ENCODE measurements at places on chromosomes 5 and 9.

- no peak for DNase-seq
Measured at GRCh38 chr5:78102500-78102899, 192.0 kb downstream of the AP3B1 start.

DNA sequence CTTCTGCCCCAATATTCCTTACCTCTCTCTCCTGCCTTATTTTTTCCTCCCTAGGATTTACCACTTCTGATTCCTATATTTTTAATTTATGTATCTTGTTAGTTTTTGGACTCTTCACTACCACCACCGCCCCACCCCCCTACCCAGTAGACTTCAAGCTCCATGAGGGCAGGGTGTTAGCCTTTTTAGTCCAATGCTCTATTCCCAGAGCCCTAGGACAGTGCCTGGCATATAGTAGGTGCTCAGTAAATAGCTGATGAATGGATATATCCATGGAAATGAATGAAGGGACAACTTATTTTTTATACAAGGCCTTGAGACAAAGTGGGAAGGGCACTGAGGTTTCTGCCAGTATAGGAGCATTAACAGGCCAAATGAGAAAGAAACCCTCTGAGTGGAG, 41.5 kb downstream of the IRF1 start:
- DNase-seq, result no peak

GRCh38 chr9:6367128-6367890, 39.1 kb downstream of the TPD52L3 start:
- DNase-seq, result no peak

GRCh38 chr5:107565791-107566767, 104.7 kb downstream of the EFNA5 start:
- DNase-seq, result no peak

DNA sequence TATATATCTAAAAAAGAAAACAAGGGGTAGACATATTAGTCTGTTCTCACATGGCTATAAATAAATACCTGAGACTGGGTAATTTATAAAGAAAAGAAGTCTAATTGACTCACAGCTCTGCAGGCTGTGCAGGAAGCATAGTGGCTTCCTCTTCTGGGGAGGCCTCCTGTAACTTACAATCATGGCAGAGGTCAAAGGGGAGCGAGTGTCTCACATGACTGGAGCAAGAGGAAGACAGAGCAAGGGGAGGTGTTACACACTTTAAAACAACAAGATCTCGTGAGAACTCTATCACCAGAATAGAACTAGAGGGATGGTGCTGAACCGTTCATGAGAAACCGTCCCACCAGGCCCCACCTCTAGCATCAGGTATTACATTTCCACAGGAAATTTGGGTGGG, 616.8 kb downstream of the TLE4 start:
- no peak for DNase-seq

DNA sequence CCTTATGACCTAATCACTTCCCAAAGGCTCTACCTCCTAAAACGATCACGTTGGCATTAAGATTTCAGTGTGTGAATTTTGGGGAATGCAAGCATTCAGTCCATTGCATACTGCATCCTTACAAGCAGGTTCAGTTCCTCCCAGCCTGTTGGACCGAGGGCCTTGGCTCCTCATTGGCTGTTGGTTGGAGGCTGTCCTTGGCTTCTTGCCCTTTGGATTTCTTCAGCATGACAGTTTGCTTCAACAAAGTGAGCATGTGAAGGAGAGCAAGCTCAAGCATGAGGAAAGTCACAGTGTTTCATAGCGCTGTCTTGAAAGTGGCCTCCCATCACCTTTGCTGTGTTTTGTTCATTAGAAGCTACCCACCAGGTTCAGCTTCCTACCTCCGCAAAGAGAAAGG, 109.5 kb downstream of the GADD45G start:
- no peak for DNase-seq

GRCh38 chr9:87128844-87129493, 181.7 kb upstream of the GAS1 start:
- DNase-seq, result no peak

DNA sequence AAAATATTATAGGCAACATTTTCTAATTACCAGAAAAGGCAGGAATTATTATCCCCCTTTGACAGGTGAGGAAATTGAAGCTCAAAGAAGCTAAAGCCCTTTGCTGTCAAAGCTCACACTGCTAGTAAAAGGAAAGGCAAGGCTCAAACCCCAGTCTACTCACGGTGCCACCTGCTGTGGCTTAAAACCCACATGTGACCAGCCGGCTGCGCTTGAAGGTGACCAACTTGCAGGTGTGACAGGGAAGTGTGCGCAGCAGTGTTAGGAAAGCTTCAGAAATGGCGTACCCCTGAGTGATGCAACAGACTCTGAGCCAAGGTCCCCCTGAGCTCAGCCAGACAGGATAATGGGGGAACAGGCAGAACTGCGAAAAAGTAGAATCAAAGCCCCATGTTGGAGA, 45.2 kb downstream of the PAX5 start:
- peak; percentile 69 for DNase-seq

GRCh38 chr9:133180953-133181352, 17.2 kb upstream of the GBGT1 start:
- DNase-seq, result no peak

GRCh38 chr9:104608336-104608735, 2.9 kb upstream of the OR13C2 start:
- no peak for DNase-seq

- DNase-seq, result peak; percentile 23
Measured at GRCh38 chr9:122126331-122127261, 33.0 kb downstream of the NDUFA8 start.

DNA sequence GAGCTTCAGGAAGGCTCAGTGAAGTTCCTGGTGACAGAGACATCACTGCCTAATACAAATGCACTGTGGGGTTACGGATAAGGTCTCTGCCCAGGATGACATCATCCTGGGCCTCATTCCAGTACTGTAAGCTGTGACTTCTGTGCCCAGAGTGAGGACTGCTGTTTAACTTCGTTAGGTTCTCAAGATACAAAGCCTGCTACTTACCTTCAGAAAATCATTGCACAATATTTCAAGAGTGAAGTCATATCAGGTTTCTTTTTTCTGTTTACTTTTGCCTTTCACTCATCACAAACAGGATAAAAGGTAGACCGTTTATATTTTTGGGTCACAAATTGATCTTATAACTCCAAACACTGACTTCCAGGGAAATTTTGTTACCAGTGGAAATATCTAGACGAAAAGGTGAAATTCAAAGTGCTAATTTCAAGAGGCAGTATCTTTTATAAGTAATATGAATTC, 241.2 kb downstream of the PIK3R1 start:
- DNase-seq, result no peak

DNA sequence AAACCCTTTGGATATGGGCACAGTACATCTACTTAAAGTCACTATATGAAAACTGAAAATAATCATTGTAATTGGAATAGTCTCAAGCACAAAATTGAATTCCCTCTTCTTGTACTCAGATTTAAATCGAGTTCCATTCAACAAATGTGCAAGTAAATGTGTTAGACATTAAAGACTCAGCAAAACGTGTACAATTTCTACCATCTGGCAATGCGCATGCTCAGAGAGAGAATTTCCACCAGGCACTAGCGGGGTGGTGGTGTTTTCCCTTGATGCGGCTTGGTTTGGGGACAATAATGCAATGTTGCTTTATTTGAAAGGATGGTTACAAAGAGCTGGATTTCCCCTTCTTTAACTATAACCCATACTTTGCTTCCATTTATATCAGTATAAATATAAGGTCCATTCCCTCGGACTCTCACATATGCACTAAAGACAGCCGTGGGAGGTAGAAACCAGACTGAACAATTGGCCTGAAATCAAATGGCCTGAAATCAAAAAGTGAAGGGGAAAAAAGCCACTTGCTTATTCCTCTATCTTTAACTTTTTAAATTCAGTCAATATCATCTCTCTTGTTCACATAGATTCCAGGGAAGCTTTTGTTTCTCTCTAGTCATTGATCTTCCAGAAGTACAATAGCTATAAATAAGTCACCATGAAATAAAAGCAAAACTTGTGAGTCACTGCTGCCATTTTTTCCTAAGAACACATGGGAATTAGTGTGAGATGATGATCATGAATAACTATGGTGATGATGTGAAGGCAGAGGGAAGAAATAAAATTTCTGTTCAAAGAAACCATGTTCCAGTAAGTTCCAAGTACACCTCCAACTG, 59.2 kb downstream of the ADAMTS12 start:
- no peak for DNase-seq

DNA sequence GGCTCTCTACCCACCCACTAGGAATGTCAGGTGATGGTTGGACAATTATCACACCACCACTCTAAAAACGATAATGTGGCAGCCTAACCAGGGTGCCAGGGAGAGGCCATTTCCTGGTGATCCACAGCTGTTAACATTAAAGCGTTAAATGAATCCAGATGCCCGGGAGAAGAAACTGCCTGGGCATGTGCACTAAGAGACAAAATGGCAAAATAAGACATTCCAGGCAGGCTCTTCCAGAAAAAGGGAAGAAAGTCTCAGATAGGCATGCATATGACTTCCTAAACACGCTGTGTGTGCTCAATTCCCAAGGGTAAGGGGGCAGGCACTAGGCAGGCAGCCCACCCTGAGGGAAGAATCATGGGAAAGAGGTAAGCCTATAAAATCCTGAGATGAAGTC, 4.6 kb upstream of the TXN start:
- no peak for DNase-seq

DNA sequence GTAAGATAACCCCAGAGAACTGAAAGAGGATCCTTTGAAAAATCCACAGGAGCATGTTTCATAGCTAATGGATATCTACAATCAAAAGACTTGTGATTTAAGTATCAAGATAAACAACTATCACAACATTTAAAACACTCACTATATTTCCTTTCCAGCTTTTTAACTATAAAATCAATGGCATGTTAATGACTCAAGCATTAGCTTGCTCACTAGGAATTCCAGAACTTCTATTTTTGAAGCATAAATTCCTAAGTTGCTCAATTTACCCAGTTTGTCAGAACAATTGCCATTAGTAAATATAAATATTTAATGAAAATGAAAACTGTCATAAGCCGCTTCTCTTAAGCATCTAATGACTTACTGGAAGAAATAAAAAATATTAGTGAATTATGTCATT, 355.3 kb downstream of the PRELID2 start:
- DNase-seq, result no peak

DNA sequence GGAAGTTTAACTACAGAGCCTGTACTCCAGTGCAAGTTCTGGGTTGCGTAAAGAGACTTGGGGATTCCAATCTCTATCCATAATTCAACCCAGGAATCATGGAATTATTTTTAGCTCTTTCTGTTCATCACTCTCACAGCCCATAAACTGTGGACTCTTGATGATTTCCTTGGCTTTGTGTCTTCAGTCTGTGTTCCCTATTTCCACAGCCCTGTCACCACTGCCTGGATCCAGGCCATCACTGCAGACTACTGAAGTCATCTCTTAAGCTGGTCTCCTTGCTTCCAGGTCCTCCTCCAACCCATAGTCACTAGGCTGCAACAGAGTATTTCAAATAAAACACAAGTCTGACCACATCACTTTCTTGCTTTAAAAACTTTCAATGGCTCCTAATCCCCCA, 211.7 kb downstream of the PLK2 start:
- no peak for DNase-seq

DNA sequence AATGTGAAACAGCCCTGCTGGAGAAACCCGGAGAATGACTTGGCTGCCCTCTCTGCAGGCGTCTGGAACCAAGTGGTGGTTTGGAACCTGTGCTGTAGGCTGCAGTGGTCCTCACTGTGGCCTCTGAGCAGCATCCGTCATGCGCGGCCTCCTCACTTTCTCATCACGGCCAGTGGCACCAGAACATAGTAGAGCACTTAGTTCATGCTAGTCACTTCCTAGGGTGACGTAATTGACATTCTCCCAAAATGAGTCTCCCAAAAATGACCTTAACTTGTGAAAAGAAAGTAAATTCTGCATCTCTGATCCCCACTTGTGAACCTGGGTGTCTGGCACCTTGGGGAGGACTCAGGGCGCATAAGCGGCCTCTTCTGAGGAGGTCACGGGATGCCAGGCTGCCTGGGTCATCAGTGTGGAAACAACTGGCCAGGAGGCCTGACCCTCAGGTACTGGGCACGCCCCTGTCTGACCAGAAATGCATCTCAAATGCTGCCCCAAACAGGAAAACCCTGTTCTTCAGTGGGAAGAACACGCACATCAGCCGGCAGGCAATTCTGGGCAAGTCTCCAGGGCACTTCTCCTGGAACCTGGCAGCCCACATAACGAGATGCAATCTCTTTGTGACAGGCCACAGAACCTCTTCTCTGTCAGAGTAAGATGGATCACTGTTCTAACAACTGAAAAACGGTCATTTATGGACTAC, 36.6 kb upstream of the SPTLC1 start:
- no peak for DNase-seq

DNA sequence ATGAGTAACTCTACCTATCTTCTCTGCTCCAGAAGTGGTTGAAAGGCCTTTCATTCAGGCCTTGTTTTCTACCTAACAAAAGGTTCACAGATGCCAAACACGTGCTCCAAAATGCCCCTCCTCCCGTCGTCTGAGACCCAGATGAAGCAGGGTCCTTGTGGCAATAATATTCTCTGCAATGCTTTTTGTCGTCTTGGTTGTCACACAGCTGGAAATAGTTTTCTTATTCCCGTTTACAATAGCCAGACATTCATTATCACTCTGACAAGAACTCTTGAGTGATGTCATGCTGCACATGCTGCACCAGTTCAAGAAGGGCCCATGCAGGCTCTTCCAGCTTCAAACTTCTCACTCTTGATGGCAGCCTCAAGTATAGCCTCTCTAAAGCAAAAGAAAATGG, 7.8 kb downstream of the LPAR1 start:
- DNase-seq, result no peak

DNA sequence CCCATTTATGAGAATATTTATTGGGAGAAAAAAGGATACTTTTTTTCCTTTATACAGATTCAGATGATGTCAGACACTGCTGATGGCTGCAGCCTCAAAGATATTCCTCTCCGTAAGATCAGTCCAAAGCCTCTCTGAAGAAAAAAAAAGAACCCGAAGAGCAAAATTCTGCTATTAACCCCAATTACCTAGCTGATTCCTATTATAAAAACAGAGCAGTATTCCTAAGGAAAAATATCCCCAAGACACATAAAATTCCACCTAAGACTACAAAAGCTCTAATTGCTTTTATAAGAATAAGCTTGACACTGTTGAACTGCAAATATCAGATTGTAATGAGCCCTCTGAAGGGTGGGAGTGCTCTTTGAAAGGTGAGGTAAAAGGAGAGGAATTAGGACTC, 138.7 kb downstream of the CDH6 start:
- DNase-seq, result no peak

DNA sequence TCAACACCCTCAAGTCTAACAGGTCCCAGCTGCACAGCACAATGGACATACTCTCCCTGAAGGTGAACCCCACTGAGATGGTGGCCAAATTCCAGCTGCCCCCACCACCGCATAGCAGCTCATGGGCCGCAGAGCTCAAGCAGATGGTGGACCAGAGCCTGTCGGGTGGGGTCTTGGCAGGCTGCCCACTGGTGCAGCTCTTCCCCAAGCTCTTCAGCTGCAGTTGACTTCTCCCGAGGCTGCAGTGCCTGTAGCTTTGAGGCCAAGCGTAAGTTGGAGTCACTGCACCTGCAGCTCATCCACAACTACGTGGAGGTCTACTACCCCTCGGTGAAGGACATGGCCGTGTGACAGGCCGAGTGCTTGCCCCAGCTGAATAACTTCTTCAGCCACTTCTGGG, 56.6 kb upstream of the SPTLC1 start:
- no peak for DNase-seq

GRCh38 chr5:132458651-132459030, 31.9 kb downstream of the IRF1 start:
- DNase-seq, result no peak

Measured in B cell (primary cell).